Hematopoietic multipotent progenitor cell treated with erythropoietin and hydrocortisone succinate and interleukin-3 and kit ligand, for 17 days (in vitro differentiated cells): ENCODE measurements at places on chromosomes 6 and 20.

- DNase-seq: no peak
Measured at GRCh38 chr6:170485159-170485558, 67.9 kb downstream of the PSMB1 start.

GRCh38 chr6:87225937-87226336 is 70.6 kb downstream of the ZNF292 start:
- no peak for DNase-seq

DNA sequence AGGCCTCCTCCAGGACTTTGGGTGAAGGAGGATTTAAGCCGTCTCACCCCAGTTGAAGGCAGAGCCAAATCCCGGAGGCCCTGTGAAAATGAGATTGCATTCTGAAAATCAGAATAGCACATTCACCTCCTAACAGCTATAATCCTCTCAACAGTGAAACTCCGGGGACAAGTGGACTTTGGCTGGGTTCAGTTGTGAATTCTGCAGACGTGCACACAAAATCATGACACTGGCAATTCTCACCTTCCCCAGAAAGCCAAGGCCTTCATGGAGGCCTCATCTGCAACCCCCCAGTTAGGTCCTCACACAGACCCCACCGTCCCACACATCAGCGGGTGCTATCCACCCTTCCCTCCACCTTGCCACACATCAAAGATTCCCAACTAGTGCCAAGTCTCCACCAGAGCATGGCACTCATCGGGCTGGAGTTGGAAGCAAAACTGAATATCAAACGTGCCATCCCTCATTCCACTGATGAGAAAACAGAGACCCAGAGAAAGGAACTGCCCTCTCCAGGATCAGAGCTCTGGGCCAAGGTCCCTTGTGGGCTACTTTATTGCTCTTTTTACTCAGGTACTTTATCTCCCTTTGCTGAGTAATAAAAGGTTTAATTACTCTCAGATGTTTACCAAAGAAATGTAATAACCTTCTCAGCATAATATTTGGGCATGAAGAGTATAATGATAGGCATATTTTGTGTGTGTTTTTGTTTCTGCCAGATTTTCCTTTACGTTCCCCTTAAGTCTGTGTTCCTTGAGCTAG is 4.8 kb upstream of the BTNL2 start:
- no peak for DNase-seq

- no peak for DNase-seq
Measured at GRCh38 chr6:11824986-11825385, 46.4 kb upstream of the ADTRP start.

DNA sequence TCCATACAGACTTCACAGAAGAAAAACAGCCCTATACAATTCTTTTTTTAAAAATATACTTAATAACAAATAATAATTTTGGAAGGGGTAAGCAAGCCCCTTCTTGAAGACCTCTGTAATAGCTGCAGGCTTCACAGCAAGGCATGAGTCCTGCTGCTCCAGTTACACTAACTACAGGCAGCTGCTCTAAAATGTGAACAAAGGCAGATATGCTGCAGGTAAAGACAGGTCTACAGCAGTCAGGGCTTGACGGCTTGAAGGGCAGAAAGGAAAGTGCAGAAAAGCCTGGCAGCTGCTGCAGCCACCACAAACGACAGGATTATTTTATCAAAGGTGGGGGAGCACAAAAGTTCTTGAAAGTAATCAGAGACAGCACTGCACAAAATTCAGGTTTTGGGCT is 11.3 kb downstream of the FAXC start:
- no peak for DNase-seq

DNA sequence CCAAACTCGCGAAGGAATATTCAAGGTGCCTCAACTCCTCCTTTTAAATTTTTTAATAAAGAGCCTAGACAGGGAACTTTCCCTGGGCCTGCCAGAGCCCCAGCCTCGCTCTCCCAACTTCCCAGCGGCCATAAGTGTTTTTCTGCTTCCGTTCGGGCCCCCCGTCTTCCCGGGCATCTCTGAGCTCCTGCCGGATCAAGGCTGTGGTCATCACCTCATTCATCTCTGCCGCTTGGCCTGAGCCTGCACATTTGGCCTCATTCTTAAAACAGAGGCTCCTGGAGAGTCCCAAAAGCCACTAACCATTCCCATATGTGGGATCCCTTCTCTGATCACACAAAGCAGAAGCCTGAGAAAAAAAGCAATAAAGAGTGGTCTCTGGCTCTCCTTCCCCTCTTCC is 969.1 kb upstream of the DEFB115 start:
- no peak for DNase-seq

DNA sequence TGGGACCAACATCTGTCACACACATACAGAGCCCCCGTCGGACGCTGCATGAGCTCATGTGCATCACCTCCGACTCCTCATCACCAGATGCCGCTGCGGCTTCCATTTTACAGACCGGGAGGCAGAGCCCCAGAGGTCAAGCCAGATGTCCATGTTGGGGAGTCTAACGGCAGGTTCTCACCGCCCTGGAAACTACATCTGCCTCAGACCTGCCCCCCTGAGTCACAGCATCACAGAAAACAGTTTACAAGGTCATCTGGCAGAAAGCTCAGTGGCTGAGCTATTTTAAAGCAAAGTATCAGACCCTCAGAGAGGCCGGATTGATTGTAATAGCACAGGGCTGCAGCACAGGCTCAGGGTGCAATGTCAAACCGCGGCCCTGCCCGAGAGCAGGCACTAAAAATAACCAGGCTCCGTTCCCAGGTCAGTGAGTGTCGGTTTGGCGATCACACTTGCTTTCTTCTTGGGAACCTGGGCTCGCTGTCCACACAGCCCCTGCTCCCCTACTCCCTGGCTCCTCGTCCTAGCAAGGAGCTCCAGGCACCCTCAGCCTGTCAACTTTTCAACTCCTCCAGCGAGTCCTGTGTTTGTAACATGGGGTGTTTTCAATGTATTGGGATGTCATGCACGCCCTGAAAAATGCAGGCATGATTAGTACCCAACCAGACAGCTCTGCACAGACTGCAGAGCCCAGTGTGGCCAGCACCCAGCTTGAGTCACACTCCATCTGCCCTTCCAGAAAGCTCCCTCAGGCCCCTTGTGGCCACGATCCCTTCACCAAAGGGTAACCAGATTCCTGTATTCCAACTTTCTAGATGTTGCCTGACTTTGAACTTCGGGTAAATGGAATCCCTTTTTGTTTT is 264.5 kb downstream of the CDH4 start:
- no peak for DNase-seq

- no peak for DNase-seq
Measured at GRCh38 chr6:133436652-133437051, 195.5 kb downstream of the EYA4 start.

GRCh38 chr20:5996765-5997164 is 46.3 kb downstream of the MCM8 start:
- DNase-seq: no peak

GRCh38 chr20:47686545-47686944 is 98.7 kb downstream of the SULF2 start:
- DNase-seq: no peak

DNA sequence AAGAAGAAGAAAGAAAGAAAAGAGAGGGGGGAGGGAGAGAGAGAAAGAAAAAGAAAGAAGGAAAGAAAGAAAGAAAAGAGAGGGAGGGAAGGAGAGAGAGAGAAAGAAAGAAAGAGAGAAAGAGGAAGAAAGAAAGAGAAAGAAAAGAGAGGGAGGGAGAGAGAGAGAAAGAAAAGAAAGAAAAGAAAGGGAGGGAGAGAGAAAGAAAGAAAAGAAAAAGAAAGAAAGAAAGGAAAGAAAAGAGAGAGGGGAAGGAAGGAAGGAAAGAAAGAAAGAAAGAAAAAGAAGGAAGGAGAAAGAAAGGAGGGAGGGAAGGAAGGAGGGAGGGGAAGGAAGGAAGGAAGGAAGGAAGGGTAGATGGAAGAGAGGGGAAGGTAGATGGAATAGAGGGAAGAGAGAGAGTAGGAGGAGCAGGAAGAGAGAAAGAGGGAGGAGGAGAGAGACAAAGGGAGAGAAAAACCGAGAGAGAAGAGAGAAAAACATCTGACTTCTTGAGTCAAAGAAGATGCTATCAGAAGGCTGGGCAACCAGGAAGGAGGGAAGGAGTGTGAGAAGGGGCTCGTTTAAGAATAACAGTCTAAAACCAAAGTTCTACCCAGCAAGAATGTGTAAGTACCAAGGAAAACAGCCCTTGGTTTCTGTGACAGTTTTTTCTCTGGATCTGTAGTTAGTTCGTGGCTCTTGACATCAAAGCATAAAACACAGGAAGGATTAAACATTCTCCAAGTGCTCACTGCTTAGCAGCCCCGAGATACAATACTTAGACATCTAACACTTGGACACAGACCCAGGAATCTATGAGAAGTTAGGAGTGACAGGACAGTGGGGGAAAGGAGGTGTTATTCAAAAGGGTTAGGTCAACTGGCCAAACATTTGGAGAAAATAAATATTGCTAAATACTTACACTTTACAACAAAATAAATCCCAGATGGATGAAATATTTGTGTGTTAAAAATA is 131.9 kb upstream of the STMND1 start:
- DNase-seq: no peak

- no peak for DNase-seq
Measured at GRCh38 chr20:23058240-23058639, 8.8 kb upstream of the THBD start.

DNA sequence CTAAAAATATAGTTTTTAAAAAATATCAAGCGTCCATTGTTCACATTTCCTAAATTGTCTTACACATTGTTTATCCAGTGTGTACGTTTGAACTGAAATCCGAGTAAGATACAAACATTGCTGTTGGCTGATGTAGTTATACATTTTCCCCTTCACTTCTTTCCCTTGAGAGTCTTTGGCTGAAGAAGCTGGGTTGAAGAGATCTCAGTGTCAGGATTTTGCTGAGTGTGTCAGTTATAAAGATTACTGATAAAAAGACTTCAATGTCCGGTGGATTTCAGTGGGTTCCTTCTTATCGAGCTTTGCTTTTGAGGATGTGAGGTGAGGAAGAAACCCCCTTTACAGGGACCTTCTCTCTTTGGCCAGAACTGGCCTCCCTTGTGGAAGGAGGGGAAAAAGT is 20.5 kb downstream of the RFPL4B start:
- DNase-seq: no peak

GRCh38 chr20:41524980-41525613 is 93.1 kb downstream of the CHD6 start:
- DNase-seq: no peak

- no peak for DNase-seq
Measured at GRCh38 chr20:40056171-40056570, 632.9 kb downstream of the MAFB start.

GRCh38 chr6:26300828-26301227 is 64.2 kb upstream of the BTN3A2 start:
- no peak for DNase-seq

DNA sequence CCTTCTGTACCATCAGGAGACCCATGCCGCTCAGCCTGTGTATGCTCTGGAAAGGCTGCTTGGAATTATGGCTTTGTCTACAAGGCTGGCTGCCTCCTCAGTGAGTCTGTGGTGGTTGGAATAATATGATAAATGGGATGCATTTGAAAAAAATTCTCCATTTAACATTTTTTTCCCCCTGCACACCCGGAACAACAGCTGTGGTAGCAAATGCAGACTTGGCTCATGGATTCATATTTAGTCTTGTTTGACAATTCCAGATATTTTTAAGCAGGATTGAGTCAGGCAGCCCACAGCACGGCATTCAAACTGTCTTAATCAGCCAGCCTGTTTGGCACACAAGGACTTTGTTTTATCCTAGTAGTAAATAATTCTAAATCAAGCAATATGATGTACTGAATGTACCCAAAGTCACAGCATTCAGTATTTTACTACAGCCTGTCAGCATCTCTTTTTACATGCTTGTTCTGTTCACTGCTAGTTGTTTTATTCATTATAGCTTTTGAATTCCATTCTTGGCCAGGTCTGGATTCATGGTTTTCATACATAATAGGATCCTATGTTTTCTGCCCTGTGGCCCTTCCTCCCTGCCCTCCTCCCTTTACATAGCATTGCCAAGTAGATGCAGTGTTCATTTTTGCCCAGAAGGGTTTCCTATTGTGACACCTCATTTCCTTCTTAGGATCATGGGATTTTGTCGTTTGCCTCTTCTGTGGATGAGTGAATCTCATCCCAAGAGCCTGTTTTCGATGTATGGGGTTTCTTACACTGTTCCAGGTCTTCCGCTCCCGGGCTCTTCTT is 68.1 kb downstream of the LRRC1 start:
- no peak for DNase-seq

DNA sequence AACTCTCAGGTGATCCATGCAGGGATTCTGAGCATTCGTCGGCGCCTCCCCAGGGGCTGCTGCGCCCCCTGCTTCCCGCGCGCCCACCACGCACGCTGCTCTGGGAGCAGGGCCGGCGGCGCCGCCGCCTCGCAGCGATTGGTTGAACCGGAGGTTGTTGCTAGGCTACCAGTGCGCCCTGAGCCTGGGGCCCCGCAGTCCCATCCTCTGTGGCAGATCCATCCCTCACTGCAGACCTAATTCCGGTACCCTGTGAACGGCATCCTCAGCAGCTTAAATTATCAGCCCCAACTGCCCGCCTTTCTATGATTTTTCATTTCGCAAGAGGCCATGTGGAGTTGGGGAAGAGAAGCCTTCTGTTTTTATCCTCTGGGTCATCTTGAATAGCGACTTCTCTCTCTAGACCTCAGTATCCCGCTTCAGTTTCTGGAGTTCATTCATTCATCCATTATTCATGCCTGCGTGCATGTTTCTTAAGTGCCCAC is 15.4 kb downstream of the PNPLA1 start:
- no peak for DNase-seq

- DNase-seq: no peak
Measured at GRCh38 chr6:38445925-38446324, 193.8 kb downstream of the BTBD9 start.

GRCh38 chr6:163955756-163956155 is 541.2 kb downstream of the QKI start:
- no peak for DNase-seq

GRCh38 chr6:90483116-90483839 is 103.6 kb downstream of the MAP3K7 start:
- no peak for DNase-seq

DNA sequence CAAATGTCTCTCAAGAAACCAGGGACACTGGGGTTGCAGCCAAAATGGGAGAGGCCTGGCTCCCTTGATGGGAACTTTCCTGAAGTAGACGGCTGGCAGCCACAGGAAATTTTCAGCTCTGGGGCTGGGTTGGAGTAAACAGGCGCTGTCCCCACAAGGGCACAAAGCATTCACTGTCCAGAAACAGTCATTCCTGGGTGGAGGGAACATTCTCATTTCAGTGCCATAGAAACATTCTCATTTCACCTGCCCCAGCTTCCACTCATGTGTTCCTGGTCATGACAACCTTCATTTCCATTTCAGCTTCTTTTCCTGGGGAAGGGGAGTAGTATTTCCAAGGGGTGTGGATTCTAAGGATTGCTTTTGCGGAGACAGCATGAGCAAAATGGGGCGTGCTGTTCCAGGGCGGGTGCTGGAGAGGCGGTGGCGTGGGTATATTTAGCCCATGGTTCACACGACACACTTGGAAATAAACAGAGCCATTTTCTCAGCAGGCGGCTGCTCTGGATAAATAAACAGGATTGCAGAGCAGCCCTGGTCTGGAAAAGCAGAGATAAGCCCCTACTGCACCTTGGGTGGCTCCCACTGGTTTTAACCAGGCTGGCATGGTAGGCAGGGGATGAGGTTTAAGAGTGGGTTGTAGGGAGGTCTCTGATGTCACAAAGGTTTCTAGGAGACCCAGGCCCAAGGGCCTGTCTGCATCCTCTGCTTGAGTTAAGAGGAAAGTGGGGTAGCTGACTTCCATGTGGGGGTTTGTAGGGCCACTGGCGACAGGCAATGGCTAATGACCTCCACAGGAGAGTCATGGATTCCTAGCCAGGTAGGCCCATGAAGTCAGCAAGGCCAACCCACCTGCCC is 32.9 kb downstream of the COX4I2 start:
- DNase-seq: peak; percentile 88
